ENCODE measurements at places on chromosomes 2 and 18. TPM values are rescaled to one million over a fixed set of nuclear protein-coding genes. Genes with fewer than 3 reads are reported as not detected.

DNA sequence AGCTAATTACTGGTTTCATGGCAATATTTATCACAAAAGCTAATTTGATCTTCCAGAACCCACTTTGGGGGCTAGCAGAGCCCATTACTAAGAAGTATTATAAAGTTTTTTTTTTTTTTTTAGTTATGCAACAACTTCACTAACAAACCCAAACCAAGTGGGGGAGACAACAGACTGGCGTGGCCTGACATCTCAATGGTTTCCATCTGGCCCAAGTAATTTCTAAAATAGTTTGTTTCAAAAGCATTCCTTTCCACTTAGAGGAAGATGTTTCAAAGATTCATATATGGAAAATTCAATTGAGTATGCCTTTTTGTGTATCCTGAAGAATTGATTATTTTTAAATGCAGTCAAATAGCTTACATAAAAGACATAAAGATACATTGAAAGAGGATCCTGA is 367.1 kb downstream of the HRH4 start:
- no peak for DNase-seq

Gene C2orf78
- polyA plus RNA-seq, result not detected

- DNase-seq, result no peak
Measured at GRCh38 chr2:112583497-112584133, 794 bp upstream of the CHCHD5 start.

DNA sequence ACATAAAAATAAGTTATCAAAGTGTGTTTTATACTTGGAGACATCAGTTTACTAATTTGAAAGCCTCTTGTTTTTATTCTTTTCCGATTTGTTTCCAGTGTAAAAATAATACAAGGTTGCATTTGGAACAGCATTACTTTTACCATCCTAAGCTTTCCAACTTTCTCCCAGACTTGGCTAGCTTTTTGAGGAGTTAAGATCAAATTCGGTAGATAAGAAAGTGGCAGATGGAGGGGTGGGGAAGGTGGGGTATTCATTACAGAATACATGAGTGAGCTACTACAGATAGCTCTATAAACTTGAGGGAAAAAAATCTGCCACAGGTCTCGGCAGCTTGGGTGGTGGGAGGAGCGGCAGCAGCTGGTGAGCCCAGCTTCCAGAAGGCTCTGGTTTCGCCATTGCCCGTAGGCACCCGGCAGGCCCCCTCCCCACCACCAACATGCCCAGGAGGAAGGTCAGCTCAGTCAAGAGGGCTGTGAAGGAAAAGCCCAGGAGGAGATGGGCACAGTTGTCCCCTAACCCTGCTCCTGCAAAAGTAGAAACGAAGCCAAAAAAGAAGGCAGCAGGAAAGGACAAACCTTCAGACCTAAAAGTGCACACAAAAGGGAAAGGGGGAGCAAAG is 18.6 kb upstream of the RMC1 start:
- no peak for DNase-seq

DNA sequence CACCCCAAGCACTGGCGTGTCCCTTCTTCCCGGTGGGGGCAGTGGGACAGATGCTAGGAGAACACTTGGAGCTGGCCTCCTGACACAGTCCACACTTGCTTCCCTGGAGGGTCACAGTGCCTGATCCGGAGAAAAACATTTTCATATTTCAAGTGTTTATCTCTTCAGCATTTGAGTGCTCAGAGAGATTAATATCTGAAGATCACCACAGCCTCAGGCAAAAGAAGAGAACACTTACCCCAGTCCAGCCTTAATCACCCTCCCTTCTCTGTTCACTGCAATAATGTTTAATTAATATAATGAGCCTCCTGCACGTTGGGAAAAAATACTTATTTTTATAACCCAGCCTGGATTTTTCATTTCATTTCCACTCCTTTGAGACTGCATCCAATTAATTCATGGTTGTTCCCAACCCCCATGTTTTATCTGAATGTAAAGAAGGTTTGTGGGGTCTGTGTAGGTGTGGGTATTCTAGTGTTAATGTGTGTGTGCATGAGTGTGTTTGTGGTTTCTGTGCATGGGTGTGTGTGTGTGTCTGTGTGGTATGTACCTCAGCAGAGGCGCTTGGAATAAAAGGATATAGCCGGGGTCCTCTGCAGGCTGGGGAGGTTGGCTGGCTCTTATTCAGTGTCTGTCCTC is 72.1 kb downstream of the NRP2 start:
- DNase-seq, result no peak

Gene FOXI3
- polyA plus RNA-seq, result 0.13 TPM

GRCh38 chr2:141611981-141612380 is 518.8 kb downstream of the LRP1B start:
- DNase-seq, result no peak

Gene MC5R
- polyA plus RNA-seq, result 0.17 TPM

DNA sequence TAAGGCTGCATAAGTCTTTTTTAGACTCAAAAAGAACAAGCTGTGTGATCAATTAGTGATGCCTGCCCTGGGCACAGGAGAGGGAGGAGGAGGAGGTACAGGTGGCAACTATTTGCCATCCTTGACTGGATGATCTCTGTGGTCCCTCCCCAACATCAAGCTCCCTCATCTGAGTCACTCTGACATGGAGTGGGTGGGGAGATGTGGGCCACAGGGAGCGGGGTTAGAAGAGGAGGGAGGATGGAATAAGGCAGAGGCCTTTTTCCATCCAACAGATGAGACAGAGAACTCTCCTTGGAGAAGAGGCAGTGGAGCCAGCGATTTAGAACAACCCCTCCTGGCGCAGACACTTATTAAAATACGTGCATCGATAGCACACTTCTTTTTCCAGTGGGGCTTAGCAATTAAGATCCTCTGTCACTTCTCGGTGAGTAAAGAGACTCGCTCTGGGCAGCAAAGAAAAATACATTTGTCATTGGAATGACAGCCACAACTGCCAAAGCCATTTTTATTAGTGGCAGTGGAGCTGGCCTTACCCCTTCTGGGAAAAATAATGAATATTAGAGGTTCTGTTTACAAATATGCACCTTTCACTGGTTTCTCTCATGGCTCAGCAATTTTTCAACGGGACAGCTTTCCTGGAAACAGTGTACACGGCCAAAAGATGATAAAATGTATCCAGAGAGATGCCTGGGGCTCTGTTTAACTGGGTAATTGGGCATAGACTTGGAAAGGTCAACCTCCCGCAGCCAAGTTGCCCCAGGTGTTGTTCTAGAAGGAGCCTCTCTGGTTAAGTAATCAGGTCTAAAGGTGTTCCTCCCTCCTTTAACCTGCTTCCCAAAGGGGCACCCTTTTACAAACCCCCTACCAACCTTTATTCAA is 238.4 kb upstream of the CXCR4 start:
- DNase-seq, result no peak

Gene MC2R
- not detected for polyA plus RNA-seq

DNA sequence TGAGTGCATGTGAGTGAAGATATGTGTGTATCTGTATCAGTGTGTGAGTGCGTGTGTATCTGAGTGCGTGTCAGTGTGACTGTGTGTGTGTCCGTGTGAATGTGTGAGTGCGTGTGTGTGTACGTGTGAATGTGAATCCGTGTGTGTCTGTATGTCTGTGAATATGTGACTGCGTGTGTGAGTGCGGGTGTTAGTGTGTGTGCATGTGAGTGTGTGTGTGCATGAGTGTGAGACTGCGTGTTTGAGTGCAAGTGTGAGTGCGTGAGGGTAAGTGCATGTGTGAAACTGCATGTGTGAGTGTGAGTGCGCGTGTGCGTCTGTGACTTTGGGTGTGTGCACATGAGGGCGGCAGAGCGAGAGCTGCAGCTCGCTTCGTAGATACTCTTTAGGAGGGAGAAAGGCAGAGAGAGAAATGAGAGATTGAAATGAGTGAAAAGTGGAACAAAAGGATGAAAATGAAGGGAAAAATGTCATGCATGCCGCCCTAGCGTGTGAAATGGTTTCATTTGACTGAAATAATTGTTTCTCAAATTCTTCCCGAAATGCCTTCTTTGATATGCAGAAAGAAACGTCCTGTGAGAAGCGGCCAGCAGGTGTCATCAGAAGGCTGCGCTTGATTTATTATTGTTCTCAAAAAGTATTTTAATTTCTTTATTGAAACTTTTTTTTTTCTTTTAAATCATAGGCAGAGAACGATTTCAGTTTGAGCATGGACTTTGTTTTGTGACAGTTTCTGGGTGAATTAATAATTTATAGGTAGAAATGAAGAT is 25.6 kb downstream of the ZNF407 start:
- no peak for DNase-seq

GRCh38 chr2:20934236-20934635 is 109.6 kb downstream of the APOB start:
- no peak for DNase-seq

GRCh38 chr2:239412905-239413603 is 12.2 kb upstream of the HDAC4 start:
- no peak for DNase-seq

GRCh38 chr2:200585730-200586643 is at the start of gene AOX1:
Gene AOX1 (plus strand): TSS chr2:200586014. CDS start chr2:200586109, 95 bp downstream.
- DNase-seq, result peak; percentile 36

Gene CYP1B1
- 95.8 TPM for polyA plus RNA-seq

DNA sequence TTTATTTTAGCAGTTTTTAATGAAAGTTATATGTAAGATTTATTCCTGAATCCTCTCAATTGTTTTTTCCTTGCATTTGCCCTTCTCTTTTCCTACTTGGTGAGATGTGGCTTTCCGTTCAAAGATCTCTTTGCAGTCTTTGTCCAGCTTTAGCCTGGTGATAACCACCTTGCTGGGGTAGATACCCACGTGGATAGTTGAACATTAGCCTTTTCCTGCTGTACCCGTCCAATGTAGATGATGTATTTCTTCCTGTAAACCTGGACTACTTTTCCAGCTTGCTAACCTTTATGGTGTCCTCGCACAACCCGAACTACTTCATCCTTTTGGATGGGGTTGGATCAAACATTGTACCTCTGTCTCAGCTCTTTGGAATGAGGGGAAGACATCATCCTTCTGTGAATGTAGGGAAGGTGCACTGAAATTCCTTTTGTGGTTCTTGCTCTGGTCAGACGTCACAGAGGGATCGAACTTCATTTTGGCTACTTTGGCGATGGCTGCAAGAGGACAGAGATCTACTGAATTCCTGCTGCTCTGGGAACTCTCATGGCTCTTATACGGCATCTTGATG is 293.2 kb upstream of the EPAS1 start:
- no peak for DNase-seq
